ENCODE measurements at places on chromosomes 1 and 21.

DNA sequence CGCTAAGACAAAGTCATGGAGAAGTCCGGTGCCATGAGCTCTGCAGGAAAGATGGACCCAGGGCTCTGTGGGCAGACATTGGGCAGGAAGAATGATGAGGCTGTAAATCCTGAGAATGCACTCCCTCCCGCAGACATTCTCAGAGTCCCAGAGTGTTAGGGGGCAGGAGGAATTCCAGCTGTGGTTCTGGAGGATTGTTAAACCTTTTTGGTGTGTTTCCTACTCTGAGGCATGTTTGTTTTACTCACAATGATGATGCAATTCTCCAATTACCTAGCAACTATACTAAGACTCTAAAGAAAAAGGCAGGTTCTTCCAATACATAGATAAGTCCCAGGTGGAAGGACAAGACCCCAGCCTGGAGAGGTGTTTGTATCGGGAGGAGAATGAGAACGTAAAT lies 2.8 kb upstream of the CAPN9 start:
- no peak for DNase-seq

- DNase-seq: no peak
These were observed 64.8 kb upstream of the GALNT2 start for GRCh38 chr1:230002164-230002803.

- DNase-seq: peak; percentile 53
These were observed 17.3 kb downstream of the NOC2L start for GRCh38 chr1:941588-942383.

- no peak for DNase-seq
These were observed 48.9 kb upstream of the PTGFR start for GRCh38 chr1:78441921-78442320.

- DNase-seq: no peak
These were observed 339.2 kb downstream of the DPYD start for GRCh38 chr1:97581614-97582051.

DNA sequence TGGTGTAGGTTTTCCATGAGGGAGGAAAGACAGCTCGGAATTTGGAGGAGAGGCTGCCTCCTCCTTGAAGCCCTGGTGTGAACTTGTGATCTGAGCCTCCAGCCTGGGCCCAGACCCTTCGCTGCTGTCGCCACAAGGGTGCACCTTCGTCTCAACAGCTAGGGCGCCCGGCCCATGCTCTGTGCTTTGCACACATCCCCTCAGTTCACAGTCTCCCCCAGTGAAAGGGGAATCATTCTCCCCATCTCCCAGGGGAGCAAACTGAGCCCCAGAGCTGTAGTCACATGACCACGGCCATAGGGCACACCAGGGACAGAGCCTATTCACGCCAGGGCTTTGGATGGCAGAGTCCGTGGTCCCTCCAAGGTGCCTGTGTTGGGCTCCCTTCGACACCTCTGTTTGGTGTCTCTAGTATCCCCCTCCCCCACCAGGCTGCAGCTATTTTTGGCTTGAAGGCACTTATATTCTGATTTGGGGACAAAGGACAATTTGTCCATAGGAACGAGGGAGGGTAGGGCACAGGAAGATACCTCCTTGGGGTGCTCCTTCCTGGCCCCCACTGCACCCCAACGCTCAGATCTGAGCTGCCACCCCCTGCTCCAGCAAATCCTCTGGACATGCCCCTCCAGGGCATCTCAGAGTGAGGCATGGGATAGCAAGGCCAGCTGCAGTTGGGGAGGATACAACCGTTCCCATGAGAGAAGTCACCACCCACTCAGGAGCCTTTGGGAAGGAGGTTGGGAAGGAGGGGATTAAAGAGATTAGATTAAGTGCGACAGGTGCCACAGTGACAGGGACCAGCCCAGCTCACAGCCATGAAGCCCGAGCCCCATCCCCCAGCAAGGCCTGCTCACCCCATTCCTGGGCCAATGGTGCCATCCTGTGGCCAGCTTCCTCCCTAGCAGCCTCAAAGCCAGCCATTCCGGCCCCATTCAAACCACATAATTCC lies 15.7 kb downstream of the MATN1 start:
- peak; percentile 79 for DNase-seq

- DNase-seq: no peak
These were observed 37.5 kb downstream of the GPR88 start for GRCh38 chr1:100575406-100575805.

- no peak for DNase-seq
These were observed 7.9 kb upstream of the ELF3 start for GRCh38 chr1:202002507-202002906.

DNA sequence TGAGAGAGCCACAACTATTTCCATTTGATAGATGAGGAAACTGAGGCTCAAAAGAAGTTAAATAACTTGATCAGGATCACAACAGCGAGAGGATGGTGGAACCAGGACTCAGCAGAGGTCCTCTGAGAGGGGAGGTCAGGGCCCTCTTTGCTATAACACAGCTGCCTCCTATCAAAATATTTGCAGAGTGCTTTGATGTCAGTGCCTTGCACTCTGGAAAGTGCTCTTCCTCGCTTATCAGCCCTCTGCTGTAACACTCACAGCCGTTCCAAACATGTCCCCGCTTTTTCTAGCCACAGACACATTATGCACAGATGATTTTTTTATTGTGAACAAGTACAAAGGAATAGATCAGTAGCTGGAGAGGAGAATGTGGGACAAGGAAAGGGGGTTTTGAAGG lies 71.8 kb upstream of the ARHGAP29 start:
- no peak for DNase-seq

DNA sequence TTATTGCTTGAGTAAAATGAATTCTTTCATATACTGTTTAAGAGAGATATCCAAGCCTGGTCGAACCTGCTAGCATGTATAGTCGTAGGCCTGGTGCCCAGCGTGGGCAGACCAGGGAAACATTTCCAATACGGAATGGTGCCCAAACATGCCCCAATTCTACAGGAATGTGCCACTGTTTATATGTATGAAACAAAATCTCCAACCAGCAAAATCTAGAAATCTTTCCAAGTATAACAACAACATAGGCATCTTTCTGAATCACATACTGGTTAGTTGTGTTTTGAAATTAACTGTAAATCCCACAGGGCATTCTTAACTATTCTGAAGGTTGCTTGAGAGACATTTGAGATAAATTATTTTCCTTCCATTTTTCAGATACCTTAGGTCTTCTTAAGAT lies 17.0 kb upstream of the ABCD3 start:
- DNase-seq: no peak

GRCh38 chr1:111582016-111582415 lies 37.6 kb upstream of the RAP1A start:
- no peak for DNase-seq

DNA sequence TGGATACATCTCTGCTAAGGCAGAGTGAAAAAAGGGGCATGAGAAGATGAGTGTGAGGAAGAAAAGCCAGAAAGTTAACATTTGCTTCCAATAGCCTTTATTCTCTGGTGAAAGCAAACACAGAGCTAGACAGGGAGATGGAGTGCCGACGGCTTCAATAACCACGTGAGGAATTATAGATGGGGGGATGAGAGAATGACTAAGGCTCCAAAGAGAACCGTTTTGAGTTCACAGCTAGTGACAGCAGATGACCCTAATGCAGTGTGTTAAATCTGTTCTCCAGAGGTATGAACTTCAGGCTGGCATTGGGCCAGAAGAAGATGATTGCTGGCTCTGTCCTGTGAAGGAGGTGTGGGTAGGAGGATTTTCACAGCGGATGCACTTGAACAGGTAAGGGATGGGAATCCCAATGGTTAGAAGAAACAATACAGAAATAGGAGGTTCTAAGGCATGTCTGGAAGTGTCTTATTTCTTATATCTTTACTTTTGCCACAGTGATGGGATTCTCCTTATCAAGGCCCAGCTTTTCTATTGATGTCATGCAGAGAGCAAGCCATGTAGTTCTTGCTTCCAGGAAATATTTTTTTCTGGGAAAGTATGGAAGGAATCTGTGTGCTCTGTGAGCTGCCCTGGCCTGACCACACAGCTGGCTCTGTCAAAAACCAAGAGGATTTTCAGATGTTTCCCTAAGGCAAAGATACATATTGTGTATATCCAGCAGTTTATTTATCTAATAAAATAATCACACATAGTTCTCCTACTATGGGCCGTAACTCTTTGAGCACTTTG lies 573.8 kb downstream of the LTN1 start:
- DNase-seq: no peak

GRCh38 chr1:180585994-180586359 lies 27.2 kb downstream of the OVAAL start:
- DNase-seq: no peak

GRCh38 chr1:117760069-117760468 lies 154.2 kb downstream of the TENT5C start:
- no peak for DNase-seq
